Astrocyte (in vitro differentiated cells and primary cell): ENCODE measurements at places on chromosomes 6 and 20. TPM values are rescaled to one million over a fixed set of nuclear protein-coding genes. Genes with fewer than 3 reads are reported as not detected.

The CST7 gene
- 0.25 TPM in 1 of 2 replicates, not detected in the other for total RNA-seq

DNA sequence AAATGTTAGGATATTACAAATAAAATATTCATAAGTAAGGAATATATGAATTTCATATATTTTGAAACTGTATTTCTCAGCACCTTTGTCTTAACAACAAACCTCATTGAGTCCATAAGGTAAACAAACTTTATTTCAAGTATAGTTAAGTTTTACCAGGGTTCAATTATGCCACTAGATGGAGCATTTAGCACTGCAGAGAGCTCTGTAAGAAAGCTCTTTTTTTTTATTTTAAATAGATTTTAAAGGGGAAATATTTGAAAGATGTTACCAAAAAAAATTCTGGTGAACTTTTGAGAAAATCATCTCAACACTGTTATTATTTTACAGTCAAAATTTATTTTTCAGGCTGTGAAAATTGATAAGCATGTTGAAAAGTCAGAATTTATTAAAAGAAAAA, 955.2 kb upstream of the EYS start:
- H3K27ac ChIP-seq, result no peak overlapping the region
- DNase-seq, result peak; percentile 3
- no peak overlapping the region for H3K4me3 ChIP-seq
- no peaks in the 10 kb centered on the region for H3K4me1 ChIP-seq
- H3K27me3 ChIP-seq, result no peaks in the 10 kb centered on the region

The GSTA3 gene
- not detected in 2 replicates for total RNA-seq

The DEFB124 gene
- not detected in 2 replicates for total RNA-seq

The SLC22A16 gene
- not detected in 2 replicates for total RNA-seq

- H3K4me3 ChIP-seq, result no peak overlapping the region
- H3K27ac ChIP-seq, result no peak overlapping the region
- no peaks in the 10 kb centered on the region for H3K27me3 ChIP-seq
- no peaks in the 10 kb centered on the region for H3K36me3 ChIP-seq
- no peaks in the 10 kb centered on the region for H3K4me1 ChIP-seq
These were observed 180.9 kb downstream of the FUT9 start for GRCh38 chr6:96196633-96197032.

The C20orf141 gene
- not detected in 2 replicates for total RNA-seq

The SCUBE3 gene
- 8.5 and 10.1 TPM in 2 replicates for total RNA-seq

DNA sequence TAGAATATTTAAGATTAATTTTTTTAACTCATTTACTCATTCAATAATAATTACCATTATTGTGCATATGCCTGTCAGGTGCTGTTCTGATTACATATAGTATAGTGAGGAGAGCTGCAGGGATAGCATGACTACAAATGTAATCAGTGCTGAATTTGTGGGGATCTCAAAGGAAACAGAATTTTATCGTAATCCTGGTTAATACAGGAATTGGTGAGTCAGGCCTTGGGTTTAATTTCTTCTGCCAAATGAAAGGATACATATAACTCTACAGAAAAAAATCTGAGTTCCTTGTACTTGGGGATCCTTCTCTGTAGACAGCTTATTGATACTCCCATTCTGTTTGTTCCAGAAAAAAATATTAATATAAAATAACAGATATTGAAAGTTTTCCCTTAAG, 297.2 kb downstream of the GJA1 start:
- DNase-seq, result peak; percentile 64
- H3K36me3 ChIP-seq, result no peaks in the 10 kb centered on the region
- H3K4me3 ChIP-seq, result no peak overlapping the region
- no peak overlapping the region for H3K27ac ChIP-seq
- H3K27me3 ChIP-seq, result no peaks in the 10 kb centered on the region

The C4B gene
- total RNA-seq, result 3.2 and 3.7 TPM in 2 replicates

GRCh38 chr20:12255461-12255970, 337.8 kb downstream of the BTBD3 start:
- H3K27ac ChIP-seq, result no peak overlapping the region
- H3K27me3 ChIP-seq, result no peaks in the 10 kb centered on the region
- no peaks in the 10 kb centered on the region for H3K36me3 ChIP-seq
- no peak for DNase-seq
- no peak overlapping the region for H3K4me3 ChIP-seq

GRCh38 chr6:130482645-130483390, 117.0 kb downstream of the TMEM200A start:
- DNase-seq, result peak; percentile 93
- H3K27me3 ChIP-seq, result no peaks in the 10 kb centered on the region
- no peaks in the 10 kb centered on the region for H3K36me3 ChIP-seq
- H3K4me1 ChIP-seq, result peaks cover 6% of the 10 kb centered on the region
- H3K4me3 ChIP-seq, result no peak overlapping the region
- H3K27ac ChIP-seq, result peak overlapping the region; percentile 31

DNA sequence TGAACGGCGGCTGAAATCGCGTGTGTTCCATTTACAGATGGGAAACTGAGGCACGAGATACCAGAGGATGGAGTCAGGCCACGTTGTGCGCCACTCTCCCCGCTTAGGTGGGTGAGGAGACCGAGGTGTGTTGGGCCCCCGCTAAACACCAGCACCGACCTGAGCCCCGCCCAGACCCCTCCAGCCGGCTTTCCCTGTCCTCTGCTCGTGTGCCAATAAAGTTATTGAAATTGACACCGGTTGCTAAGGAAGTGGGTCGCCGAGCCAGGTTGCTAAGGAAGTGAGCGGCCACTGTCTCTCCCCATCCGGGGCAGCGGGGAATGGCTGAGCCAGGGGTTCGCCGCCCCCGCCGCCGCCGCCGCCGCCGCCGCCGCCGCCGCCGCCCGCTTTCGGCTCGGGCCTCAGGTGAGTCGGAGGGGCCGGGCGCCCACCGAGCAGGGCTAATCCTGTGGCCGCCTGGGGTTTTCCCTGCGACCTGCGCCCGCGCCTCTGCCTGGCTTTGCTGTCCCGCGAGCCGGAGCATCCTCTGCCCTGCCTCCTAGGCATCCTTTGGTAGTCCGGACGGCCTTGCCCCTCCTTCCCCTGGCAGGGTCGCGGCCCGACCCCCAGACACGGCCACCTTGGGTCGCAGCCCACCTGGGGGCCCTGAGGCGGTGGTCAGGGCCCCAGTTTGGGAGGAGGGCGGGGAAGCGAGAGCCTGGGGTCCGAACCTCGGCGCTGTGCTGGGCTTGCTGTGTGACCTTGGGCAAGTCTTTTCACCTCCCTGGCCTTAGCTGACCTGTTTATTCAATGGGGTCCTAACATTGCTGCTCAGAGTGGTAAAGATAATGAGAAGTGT, at the start of gene KIF3B:
Gene KIF3B, plus strand, starts transcription at position 291 of the 838 bp plus-strand sequence. CDS start 32,127 bp downstream, outside the sequence.
- no peaks in the 10 kb centered on the region for H3K27me3 ChIP-seq
- peak within 1 kb of the TSS; percentile 56 for H3K27ac ChIP-seq
- peaks cover 7% of the 10 kb centered on the region for H3K4me1 ChIP-seq
- DNase-seq, result peak; percentile 86
- H3K36me3 ChIP-seq, result no peaks in the 10 kb centered on the region

- H3K4me3 ChIP-seq, result no peak overlapping the region
- no peak for DNase-seq
- H3K27me3 ChIP-seq, result no peaks in the 10 kb centered on the region
- peaks cover 8% of the 10 kb centered on the region for H3K4me1 ChIP-seq
- H3K27ac ChIP-seq, result no peak overlapping the region
These were observed 508.6 kb downstream of the UTRN start for GRCh38 chr6:144793744-144794143.

The GCNT2 gene
- 13.0 and 14.8 TPM in 2 replicates for total RNA-seq

The MTFR2 gene
- total RNA-seq, result 1.3 and 1.8 TPM in 2 replicates

DNA sequence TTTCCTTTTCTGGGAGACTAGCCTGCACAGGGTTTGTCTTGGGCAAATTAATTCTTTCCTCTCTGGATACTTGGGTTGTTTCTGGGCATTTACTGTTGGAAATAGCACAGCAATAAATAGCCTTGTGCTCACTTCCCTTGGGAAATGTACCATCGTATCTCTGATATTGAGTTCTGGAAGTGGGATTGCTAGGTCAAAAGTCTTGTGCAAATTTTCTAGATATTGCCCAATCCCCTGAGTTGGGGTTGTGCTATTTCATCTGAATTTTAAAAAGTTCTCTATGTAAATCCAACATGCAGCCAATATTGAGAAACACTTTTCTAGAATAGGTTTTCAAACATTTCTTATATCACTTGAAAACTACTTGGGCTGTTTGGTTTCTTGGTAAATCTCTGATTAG, 64.0 kb upstream of the ELOVL5 start:
- DNase-seq, result no peak
- no peaks in the 10 kb centered on the region for H3K27me3 ChIP-seq
- H3K27ac ChIP-seq, result no peak overlapping the region
- H3K4me3 ChIP-seq, result no peak overlapping the region

GRCh38 chr6:126300126-126300525, 39.8 kb upstream of the CENPW start:
- no peaks in the 10 kb centered on the region for H3K4me1 ChIP-seq
- no peaks in the 10 kb centered on the region for H3K36me3 ChIP-seq
- H3K4me3 ChIP-seq, result no peak overlapping the region
- DNase-seq, result no peak

The HSF2 gene
- total RNA-seq, result 9.2 and 9.3 TPM in 2 replicates

DNA sequence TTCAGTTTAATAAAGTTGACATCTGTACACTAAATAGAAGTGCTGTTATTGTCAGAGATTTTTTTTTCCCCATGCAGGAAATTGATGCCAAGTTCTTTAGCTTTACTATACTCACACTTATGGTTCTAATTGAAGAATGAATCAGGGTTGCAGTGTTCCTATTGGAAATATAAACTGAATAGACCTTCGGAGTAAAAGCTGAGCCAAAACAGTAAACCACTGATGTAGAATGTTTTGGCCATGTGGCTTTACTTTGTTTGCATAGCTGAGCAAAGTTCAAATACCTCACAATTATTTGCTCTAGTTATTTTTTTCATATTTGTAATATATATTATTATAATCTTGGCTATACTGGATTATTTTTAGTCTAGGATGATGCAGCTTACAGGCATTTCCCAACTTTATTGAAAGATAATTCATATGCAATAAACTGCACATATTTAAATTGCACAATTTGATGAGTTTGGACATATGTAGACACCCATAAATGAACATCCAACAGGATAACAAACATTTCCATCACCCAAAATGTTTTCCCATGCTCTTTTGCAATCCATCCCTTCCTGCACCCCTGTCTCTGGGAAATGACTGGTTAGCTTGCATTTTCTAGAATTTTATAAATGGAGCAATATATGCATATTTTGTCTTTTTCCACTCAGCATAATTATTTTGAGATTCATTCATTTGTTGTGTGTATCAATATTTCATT, 105.8 kb upstream of the NOX3 start:
- peak; percentile 3 for DNase-seq
- no peak overlapping the region for H3K27ac ChIP-seq
- H3K27me3 ChIP-seq, result no peaks in the 10 kb centered on the region
- H3K4me3 ChIP-seq, result no peak overlapping the region
- no peaks in the 10 kb centered on the region for H3K4me1 ChIP-seq
- no peaks in the 10 kb centered on the region for H3K36me3 ChIP-seq
